Activated T-cell treated with anti-CD3 and anti-CD28 coated beads for 24 hours (primary cell): ENCODE measurements at places on chromosomes 11 and 22.

GRCh38 chr11:74726547-74727182 is 4.6 kb downstream of the CHRDL2 start:
- DNase-seq, result peak; percentile 47

DNA sequence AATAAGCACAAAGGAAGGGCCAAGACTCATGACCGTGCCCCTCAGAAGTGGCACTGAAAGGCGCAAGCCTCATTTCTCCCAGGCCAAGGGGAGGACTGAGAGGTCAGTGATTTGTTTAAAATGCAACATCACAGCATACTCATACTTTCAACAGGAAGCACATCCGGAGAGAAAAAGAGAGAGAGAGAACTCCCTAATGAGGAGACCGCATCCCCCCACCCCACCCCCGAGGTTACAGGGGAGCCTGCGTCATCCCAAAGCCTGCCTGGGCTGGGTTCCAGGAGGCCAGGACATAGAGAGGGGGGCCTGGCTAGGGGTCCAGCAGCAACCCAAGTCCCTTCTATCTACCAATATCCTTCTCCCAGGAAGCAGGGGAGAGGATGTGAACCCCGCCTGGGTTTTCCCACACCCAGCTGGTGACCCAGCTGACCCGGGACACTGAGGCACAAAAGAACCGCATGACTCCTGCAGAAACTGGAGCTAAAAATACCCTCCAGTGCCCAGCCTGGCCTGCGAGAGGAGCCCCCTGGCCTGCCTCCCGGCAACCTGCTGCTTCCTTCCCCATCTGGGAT is 3.8 kb downstream of the CSNK1E start:
- no peak for DNase-seq

- DNase-seq, result no peak
These were observed 167.1 kb downstream of the C11orf91 start for GRCh38 chr11:33533386-33534052.

DNA sequence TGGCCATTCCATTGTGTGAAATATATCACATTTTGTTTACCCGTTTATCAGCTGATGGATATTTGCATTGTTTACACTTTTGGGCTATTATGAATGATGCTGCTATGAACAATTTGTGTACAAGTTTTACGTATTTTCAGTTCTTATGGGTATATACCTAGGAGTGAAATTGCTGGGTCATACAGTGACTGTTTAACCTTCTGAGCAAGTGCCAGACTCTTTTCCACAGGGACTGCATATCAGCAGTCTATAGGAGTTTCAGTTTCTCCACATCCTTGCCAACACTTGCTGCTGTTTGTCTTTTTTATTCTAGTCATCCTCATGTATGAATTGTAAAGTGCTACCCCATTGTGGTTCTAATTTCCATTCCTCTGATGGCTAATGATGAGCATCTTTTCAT is 108.2 kb downstream of the EMSY start:
- no peak for DNase-seq

DNA sequence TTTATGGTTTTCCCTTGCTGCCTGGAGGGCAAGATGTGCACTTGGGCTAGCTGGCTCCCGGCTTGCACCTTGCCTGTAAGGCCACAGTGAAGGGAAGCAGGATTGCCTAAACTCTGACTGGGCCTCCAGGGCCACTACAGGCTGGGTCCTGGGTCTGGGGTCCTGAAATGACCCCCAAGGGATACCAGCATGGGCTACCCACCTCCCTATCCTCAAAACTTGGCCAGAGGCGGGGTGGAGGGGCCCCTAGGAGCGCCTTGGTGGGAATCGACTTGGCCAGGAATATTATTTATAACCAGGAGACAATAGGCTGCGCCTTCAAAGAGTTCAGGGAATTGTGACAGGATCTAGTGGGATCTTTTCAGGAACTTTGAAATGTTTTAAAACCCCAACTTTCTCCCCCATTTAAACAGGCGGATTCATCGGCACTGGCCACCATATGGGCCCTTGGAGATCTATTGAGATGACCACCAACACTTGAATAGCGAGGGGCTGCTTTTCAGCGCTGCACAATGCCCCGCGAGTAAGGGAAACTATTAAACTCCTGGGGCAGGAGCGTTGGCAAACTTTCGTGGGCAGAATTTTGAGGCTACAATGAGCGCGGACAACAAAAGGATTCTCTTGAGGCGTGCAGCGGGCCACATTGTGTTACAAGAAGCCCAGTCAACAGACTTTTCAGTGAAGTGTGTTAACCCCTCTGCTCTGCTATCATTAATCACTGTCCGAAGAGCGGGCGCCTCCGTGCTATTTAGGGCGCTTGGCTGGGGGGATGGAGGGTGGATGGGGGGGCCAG is 15.2 kb downstream of the PAX6 start:
- DNase-seq, result no peak

GRCh38 chr11:101390539-101390938 is 193.3 kb downstream of the TRPC6 start:
- DNase-seq, result no peak

GRCh38 chr11:73538381-73538872 is 59.5 kb downstream of the FAM168A start:
- DNase-seq, result no peak

- no peak for DNase-seq
These were observed 234.3 kb downstream of the TBC1D22A start for GRCh38 chr22:46996595-46997310.

DNA sequence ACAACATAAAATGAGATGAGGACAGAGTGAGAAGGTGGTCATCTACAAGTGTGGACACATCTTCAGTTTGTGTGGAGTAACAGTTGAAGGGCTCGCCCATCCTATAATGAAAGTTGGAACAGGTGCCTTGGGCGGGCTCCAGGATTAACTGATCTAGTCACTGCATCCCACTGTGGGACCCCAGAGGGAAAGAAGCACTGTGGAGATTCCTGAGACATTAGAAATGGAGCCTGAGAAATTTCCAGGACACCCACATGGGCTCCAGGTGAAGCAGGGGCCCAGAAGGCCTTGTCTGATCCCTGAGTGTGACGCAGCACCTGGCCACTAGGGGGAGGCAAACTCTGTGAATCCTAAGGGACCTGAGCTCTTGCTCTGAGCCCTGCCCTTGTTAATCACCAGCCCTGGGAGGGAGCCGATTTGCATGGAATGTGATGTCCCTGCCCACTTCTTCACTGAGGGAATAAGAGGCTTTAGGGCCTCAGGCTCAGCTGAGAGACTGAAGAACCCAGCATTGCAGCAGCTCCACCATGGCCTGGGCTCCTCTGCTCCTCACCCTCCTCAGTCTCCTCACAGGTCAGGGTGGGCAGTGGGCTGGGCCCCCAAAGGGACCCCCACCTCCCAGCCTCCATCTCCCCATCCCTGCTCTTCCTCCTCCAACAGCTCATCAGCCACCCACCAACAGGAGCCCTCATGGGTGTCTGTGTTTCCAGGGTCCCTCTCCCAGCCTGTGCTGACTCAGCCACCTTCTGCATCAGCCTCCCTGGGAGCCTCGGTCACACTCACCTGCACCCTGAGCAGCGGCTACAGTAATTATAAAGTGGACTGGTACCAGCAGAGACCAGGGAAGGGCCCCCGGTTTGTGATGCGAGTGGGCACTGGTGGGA is 98.4 kb downstream of the VPREB1 start:
- peak; percentile 44 for DNase-seq

GRCh38 chr22:39833610-39834009 is 60.0 kb downstream of the ENTHD1 start:
- DNase-seq, result no peak

DNA sequence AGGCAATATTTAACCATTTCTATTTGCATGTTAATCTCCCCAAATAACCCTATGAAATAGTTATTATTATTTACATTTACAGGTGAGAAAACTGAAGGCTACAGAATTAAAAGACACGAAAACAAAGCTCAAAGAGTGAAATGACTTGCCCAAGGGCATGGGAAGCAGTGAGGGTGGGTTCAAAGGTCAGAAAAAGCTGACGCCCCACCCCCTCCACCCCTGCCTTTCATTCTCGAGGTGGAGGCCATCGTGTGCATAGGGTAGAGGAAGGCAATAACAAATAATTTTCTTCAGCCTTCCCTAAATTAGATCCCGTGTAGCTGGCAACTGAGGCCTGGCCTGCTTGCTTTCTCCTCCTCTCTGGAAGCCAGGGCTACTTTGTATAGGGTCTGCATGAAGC is 56.1 kb upstream of the RBFOX2 start:
- DNase-seq, result no peak

- DNase-seq, result no peak
These were observed 2.5 kb upstream of the TMEM223 start for GRCh38 chr11:62794201-62794775.

- no peak for DNase-seq
These were observed 133.6 kb downstream of the CASP12 start for GRCh38 chr11:104764710-104765045.

GRCh38 chr11:96049426-96049825 is 125.5 kb upstream of the MTMR2 start:
- no peak for DNase-seq

GRCh38 chr11:29527391-29527936 is 489.4 kb downstream of the KCNA4 start:
- DNase-seq, result no peak

GRCh38 chr11:9138612-9139579 is 47.5 kb upstream of the SCUBE2 start:
- DNase-seq, result peak; percentile 26

DNA sequence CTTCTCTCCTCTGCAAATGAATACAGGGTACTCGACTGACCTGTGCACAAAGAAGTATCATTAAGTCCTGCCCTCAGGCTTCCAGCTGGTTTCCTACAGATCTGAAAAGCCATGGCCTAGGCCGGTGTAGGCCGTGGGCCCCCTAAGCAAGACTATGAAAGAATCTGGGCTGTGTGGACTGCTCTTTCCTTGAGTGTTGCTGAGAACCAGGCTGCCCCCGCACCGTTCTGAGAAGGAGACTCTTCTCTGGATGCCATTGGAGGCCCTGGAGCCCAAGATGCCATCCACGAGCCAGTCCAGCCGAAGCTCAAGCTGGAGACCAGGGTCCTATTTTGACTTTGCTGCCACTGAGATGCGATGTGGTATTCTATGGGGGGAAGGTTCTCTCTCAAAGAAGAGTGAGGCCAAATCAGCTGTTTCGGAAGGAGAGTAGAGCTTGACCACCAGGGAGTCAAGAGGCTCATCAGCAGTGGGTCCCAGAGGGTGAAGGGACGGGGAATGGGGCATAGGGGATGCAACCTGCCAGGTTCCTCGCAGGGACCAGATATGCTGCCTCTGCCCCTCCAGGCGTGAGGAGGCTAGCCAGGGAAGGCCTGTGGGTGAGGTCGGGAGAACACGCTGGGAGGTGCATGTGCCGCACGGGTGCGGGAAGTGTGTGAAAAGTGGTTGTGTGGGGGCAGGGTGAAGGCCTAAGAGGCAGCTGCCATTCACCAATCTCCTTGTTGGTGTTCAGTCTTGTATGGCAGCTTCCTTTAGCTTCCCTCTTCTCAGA is 96.4 kb upstream of the B3GAT1 start:
- no peak for DNase-seq

- DNase-seq, result no peak
These were observed 924.6 kb upstream of the FAT3 start for GRCh38 chr11:91299980-91300379.

DNA sequence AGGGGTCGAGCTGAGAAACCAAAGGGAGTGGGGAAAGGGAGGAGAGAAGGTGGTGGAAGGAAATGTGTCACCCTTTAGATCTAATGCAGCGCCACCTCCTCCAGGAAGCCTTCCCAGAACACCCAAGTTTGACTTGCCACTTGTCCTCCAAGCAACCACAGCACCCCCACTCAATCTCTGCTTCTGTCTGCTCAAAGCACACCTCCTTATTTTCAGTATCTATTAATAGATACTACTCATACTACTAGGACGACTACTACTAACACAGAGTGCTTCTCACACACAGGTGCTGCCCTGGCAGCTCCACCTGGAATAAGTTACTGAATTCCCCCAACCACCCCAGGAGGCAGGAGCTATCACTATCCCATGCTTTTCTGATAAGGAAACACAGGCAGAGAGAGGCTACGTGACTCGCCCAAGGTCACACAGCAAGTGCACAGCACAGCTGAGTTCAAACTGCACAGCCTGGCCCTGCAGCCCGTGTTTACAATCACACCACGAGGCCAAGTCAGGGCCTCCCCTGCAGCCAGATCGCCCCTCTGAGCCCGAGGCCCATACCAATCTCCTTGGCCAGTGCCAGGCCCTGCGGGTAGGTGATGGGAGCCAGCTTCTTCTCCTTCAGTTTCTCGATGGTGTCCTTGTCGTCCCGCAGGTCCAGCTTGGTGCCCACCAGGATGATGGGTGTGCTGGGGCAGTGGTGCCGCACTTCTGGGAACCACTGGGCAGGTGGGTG is 13.2 kb downstream of the RAC2 start:
- DNase-seq, result peak; percentile 77

GRCh38 chr11:8365216-8365941 is 101.7 kb upstream of the LMO1 start:
- DNase-seq, result no peak

DNA sequence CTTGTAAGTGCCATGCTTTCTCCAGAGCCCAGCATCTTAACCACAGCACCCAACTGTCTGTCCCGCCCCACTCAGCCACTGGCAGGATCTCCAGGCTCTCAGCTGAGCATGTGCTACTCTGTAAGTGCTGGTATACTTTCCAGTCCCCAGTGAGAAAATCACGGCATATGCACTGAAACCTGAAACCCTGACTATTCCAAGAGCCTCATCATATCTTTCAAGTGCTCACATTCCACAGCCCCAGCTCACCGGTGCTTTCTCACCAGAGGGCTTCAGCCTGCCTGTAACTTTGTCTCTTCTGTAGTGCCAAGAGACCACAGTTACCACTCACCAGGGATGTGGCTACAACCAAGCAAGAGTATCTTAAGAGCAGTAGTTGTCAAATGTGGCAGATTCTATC is 24.4 kb upstream of the PAMR1 start:
- no peak for DNase-seq

- DNase-seq, result no peak
These were observed 28.6 kb downstream of the GNB1L start for GRCh38 chr22:19825904-19826618.

DNA sequence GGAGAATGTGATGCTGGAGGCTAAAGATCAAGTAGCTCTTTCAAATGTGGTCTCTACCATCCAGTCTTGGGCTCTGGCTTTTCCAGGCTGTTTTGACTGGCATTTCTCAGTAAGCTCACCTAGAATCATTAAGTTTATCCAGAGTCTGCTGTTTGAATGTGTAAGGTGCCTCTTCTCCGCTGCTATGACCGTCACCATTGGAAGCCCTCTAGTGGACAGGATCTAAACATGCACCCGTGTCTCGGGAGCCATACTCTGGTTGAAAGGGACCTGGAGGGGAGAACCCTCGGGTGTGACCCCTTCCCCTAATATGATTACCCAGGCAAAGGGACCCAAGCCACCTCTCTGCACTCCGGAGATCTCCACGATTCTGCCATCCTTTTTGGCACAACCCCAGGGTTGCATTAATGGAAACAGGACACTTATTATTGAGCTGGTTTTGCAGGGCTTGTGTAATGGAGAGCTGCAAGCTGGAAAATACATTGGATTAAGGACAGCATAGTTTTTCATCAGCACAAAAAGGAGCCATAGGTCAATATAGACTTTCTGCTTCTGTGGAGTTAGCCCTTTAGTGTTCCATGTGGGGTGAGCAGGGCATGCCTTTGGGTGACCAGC is 191.0 kb upstream of the LARGE1 start:
- DNase-seq, result peak; percentile 4

GRCh38 chr11:56659755-56660154 is 3.7 kb upstream of the OR5AR1 start:
- DNase-seq, result no peak
